ENCODE measurements at places on chromosomes 7 and 10. TPM values are rescaled to one million over a fixed set of nuclear protein-coding genes. Genes with fewer than 3 reads are reported as not detected.

CAMK1D gene
- 3.9 TPM for total RNA-seq

ATRNL1 gene
- 36.2 TPM for total RNA-seq

GRM3 gene
- total RNA-seq: not detected

CNPY1 gene
- not detected for total RNA-seq

- no peak for DNase-seq
These were observed 32.2 kb upstream of the ZNF716 start for GRCh38 chr7:57417736-57418135.

DNA sequence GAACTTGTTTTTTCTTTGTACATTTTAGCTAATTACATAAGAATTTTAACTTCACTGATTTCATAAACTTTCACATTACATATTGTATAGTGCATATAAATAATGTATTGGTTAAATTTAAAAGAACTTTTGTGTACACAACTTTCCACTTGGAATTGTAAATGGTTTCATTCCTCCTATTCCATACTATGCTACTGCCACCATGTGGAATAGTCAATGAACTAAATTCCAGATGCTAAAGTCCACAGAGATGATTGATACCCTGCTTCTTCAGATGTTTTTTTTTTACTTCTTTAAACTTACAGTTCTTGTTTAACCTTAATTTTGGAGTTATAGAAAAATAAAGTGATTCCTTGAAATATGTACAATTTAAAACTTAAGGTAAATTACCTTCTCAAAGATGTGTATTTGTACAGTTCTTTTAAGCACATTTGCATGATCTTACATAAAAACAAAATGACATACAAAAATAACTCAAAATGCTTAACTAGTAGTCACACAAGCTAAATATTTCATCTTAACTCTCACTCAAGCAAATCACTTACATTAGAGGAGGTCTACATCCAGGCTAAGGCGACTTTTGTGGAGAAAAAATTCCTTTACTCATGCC lies 247.6 kb upstream of the HGF start:
- DNase-seq: peak; percentile 24

DNA sequence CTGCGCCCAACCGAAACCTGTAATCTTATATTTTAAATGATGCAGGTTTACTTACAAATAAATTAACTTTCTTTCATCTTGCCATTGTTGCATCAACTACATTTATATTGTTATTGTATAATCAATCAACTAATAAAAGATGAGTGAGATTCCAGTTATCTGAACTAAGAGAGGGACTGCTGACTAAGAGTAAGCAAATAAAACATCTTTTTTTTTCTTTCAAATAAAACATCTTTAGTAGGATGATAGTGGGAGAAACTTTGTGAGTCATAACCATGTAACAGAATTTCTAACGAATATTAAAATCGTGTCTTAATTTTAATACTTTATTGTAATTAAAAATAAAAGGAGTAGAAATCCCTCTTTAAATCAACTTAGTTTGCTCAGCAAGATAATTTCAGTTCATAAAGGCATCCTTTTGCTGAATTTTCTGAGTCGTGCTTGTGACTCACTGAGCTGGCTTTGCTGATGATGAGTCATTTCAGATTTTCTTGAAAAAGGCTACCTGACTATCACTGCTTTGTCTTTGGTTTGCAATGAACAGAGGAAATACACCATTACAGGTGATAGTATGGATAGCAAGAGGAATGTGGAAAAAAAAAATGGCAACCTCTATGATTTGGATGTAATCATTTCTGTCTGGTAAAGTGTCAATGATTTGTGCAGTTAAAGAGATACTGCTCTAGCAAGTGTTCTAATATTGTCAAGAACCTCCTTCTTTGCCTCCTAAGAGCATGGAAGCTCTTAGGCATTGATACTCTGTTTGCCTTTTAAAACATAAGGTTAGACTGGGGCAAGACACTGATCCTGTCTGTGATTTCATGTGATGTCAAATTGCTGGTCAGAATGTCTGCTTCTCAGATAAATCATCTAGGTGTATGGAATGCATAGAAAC lies 119.5 kb downstream of the GPR158 start:
- DNase-seq: no peak

GRCh38 chr7:16562456-16563220 lies 36.0 kb downstream of the LRRC72 start:
- no peak for DNase-seq

DNA sequence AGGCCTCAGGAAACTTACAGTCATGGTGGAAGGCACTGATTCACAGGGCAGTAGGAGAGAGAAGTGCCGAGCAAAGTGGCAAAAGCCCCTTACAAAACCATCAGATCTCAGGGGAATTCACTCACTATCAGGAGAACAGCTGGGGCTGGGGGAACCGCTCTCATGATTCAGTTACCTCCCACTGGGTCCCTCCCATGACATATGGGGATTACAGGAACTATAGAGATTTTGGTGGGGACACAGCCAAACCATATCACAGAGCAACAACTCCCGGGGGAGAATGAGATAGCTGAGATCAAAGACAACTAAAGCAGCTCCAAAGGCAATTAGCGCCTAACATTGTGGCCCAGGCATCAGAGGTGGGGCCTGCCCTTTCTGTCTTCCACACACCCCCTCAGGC lies 85.4 kb upstream of the VOPP1 start:
- DNase-seq: no peak

DNA sequence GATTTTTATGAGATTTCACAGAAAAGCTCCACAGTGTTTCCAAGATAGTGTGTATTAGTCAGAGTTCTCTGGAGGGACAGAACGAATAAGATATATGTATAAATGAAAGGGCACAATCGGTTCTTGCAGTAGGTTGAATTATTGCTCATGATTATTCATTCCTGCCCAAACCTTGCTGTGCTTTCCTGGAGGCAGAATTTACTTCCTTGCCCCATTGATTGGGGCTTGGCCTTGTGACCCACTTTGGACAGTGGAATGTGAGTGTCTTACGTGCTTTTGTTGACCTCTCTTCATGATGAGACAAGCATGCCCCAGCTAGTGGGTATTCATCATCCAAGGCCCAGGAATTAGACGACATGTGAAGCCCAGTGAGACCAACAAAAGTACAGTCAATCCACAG lies 53.0 kb upstream of the ABCB5 start:
- no peak for DNase-seq

DNA sequence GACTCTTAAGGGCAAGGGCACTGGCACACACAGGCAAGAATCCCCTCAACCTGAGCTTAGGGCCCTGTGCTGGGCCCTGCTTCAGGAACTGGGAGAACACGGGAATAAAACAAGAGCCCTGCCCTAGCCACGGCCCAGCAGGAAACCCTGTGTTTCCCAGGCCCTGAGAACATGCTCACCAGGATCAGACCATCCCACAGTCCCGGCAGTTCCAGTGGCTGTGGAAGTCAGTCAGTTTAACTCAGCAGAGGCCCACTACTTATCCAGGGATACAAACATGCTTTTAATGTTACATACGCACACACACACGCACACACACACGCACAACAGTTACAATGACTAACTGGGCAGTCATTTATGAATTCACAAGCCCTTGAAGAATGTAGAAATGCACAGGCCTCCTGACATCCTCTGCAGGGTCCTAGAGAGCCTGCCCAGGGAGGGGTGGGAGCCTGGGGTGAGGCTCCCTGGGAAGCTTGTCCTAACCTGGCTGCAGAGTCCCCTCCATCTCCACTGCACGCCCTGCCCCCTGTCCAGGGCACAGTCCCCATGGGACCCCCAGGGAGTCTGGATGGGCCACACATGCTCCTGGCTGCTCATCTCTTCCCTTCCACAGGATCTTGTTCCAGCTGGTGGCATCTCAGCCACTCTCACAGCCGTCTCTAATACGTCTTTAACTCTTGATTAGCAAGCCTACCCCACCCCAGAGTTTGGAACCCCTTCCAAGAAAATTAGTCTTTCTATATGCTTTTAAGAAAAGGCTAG lies 97.6 kb downstream of the TCERG1L start:
- DNase-seq: no peak

GRCh38 chr7:83532219-83532618 lies 116.7 kb downstream of the SEMA3E start:
- DNase-seq: no peak

DNA sequence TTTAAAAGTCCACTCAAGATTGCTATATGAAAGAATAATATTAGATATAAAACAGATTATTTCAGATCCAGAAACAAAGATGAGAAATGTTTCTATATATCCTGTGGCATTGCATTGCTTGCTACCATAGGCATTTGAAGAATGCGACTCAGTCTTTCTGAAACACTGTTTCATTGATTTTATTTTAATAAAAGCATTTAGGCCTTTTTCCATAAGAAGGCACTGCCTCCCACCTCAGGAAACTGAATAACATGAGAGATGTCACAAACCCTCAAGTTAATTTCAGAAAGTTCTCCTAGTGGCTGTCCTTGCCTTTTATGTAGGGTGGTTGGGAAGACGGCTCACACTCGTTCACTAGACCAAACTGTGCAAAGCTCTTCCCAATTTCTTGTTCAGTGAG lies 23.3 kb downstream of the PRPS1L1 start:
- DNase-seq: no peak

DNA sequence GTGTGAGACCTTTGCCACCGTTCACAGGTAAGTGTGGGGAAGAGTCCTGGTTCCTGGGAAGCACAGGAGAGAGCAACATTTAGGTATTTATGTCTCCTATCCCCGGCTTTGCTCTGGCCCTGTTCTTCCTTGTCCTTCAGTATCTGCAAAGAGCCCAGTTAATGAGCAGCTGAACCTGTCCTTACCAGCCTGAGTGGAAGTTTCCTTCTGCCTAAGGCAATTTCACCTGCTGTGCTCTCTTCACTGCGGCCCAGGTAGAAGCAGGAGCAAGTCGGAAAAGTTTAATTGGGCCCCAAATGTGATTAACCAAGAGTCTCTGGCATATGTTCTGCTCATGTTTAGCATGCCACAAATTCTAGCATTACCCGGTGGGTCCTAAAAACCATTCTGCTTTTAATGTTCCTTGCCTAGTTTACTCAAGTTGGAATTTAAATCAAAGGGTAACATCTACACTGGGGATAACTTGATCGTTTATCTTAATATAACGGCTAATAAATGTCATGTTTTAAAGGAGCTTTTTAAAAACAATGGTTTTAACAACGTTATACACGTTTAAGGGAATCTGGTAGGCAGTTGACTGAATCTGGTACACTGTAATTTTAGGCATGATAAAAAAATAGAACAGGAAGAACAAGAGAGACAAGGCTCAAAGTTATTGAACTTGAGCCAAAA lies 817.1 kb downstream of the TYW1 start:
- DNase-seq: no peak

DNA sequence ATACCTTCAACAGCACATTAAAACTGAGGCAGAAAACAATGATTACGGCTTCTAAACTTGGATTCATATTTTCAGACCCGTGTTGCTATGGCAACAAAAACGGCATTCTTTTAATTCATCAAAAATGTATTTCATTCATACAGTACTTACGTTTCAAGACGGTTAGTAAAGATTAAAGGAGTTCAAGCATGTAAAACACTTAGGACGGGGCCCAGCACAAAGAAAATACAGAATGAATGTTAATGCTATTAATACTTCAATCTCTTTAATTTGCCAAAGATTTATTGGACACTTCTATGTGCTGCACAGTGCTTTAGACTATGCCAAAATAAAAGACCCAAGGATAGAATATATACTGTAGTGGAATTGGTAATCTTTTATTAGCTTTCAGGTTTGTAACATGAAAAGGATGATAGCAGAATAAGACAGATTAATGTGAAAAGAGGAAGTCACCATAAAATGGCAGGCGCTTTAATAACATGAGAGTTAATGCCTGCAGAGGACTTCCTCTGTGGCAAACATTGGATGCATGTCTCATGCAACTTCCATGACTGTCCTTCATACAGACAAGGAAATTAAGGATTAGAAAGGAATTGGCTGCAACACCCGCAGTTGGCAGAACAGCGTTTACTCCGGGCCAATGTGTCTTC lies 201.6 kb upstream of the KLF6 start:
- DNase-seq: no peak

- DNase-seq: no peak
These were observed 69.2 kb upstream of the UNC5B start for GRCh38 chr10:71143170-71143569.

- no peak for DNase-seq
These were observed 30.9 kb upstream of the SMKR1 start for GRCh38 chr7:129471402-129471827.

DNA sequence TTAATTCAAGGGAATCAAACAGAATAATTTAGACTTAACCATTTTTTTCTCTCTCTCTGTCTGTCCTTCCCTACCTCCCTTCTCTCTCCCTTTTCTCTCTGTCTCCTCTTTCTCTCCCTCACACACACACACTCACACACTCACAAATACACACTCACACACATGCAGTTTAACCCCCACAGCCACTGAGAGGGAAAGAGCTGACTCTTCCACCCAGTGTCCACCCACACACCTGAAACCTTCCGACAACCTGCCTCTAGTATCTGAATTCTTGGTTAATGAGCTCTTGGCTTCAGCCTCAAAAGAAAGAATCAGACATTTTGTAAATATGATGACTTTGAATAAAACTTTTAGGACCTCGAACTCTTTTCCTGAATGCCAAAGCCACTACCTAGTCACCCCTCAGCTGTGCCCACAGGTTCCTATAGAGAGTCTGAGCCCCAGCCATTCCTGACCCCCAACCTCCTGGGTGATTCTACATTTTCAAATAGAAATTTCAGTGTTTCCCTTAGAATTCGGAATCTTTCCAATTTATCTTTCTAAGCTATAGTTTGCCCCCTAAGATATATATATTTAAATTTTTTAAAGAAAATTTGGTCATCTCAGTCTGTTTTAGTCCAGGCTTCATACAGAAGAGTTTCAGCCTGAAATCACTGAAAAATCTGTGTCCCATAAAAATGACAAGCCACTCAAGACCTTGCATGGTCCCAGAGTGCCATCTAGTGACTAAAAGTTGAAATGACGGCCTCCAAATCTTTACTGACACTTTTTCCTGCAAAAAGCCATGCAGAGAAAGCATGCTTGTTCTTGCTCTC lies 202.8 kb downstream of the IPMK start:
- DNase-seq: peak; percentile 50

- DNase-seq: no peak
These were observed 288.2 kb upstream of the ZMIZ1 start for GRCh38 chr10:78780551-78780961.

GRCh38 chr10:74244097-74244685 lies 93.2 kb downstream of the ADK start:
- DNase-seq: peak; percentile 34

- peak; percentile 31 for DNase-seq
These were observed 359.5 kb upstream of the ANKRD30A start for GRCh38 chr10:36765782-36766414.

DNA sequence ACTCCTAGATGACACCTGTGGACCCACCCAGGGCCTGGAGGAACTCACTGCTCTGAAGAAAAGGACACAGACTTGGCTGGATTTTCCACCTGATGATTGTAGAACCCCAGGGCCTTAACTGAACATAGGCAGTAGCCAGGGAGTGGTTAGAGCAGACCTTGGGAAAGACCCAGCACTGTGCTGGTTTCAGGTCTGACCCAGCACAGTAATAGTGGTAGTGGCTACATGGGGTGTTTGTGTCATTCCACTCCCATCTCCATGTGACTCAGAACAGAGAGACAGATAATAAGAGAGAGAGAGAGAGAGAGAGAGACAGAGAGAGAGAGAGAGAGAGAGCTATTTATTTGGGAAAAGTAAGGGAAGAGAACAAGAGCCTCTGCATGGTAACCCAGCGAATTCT lies 239.1 kb upstream of the MEOX2 start:
- no peak for DNase-seq
